ENCODE measurements at places on chromosomes 7 and 10.

- no peak for DNase-seq
These were observed 10.3 kb downstream of the FLNC start for GRCh38 chr7:128840326-128841170.

DNA sequence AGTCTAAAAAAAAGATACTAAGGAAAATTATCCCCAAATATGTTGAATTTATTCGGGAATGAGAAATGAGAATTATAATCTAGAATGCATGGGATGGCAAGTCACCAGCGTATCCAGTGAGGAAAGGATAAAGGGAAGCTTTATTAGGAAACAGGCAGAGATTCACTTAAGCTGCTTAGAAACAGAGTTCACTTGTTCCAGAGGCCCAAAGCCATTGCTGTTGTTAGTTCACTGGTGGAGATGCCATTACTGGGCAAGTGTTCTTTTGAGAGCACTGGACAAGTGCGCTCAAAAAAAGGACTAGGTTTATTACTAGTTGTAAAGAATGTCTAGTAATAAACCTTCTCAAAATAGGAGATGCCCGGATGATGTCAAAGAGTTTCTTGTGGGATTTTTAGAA is 51.2 kb downstream of the MICU1 start:
- DNase-seq: no peak

GRCh38 chr7:30930621-30931020 is 19.0 kb downstream of the AQP1 start:
- no peak for DNase-seq

DNA sequence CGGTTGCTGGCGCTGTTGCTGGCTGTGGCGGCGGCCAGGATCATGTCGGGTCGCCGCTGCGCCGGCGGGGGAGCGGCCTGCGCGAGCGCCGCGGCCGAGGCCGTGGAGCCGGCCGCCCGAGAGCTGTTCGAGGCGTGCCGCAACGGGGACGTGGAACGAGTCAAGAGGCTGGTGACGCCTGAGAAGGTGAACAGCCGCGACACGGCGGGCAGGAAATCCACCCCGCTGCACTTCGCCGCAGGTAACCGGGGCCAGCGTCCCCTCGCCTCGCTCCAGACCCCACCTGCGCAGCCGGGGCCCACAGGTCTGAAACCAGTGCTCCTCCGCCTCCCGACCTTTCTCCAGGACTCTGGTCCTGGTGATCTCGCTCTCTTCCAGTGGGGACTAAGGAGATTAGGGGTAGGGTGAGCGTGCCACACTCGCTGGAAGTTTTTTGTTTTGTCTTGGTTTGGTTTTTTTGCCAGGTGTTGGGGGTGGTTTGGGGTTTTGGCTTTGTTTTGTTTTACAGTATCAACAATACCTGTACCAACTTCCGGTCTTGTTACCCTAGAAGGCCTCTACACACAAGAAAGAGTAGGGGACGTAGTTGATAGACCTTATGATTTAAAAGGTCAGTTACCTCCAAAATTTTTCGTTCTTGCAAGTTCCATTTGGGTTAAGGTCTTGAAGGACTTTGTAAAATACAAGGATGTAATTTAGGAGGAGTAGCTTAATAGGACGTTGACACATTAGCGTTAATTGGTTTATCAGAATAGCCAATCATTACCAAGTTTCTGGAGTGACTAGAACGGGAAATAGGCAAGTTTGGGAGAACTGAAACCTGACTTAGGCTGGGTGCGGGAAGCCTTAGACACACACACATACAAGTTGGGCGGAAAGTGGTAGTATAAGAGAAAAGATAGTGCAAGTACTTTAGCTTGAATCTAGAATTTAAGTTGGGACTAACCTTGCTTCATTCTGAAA is 704 bp downstream of the TNKS2 start:
- peak; percentile 60 for DNase-seq

GRCh38 chr7:152865011-152865410 is 105.5 kb downstream of the ACTR3B start:
- DNase-seq: no peak

- DNase-seq: no peak
These were observed 52.8 kb upstream of the NFE2L3 start for GRCh38 chr7:26099236-26099635.

GRCh38 chr10:113985297-113985844 is 58.3 kb upstream of the ADRB1 start:
- no peak for DNase-seq

- no peak for DNase-seq
These were observed 34.1 kb upstream of the NPFFR1 start for GRCh38 chr10:70317943-70318318.

GRCh38 chr7:43353902-43354301 is 229.0 kb upstream of the STK17A start:
- DNase-seq: no peak

- no peak for DNase-seq
These were observed 6.6 kb downstream of the SYNPO2L start for GRCh38 chr10:73648975-73649829.

DNA sequence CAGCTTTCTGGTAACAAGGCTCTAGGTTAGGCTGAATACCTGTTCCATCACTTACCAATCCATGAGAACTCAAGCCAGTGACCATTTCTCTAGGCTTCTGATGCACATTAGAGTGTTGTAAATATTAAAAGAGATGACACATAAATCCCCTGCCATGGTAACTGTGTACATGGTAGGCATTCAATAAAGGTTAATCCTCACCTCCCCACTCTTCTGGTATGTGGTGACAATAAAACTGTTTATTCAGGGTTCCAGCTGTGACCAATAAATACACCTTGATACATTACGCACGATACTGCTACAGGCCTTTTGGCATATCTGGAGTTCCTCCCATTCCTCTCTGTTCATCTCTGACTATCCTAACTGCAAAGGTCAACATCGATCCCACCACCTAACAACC is 171.9 kb downstream of the SRPK2 start:
- no peak for DNase-seq

- DNase-seq: no peak
These were observed 165.8 kb upstream of the DGKB start for GRCh38 chr7:15068324-15068723.

- DNase-seq: no peak
These were observed 125.8 kb downstream of the TPST1 start for GRCh38 chr7:66330961-66331360.

DNA sequence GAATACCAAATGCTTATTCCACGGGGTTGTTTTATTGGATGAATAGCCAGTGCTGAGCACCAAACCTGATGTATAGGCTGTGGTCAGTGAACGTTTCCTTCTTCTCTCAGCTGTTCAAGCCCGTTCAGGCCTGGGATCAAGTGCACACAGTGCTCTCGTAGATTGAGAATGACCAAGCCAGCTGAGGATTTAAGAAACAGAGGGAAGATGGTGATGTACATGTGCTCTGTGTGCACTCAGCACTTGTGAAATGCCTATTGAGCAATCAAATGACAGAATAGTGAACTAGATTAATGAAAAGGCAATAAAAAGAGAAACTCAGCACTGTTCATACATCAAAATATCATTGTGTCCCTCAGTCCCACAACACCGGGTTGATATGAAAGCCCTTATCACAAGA is 302.5 kb downstream of the BMPER start:
- no peak for DNase-seq

DNA sequence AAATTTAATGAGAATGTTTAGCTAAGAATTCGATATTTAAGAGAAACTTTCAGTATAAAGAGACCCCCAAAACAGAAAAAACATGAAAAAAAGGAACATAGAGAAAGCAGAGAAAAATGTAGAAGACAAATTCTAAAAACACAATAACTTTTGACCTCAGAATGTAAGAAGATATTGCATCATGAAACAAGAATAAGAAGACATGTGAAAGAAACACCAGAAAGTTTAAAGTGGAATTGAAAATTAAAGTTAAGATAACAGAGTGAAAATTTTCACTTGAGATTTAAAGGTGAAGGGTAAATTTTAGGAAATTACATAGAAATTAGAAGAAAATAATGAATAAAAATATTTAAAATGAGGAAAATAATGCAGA is 78.2 kb upstream of the FAM3C start:
- no peak for DNase-seq

GRCh38 chr10:6177880-6178281 is 24.9 kb upstream of the PFKFB3 start:
- DNase-seq: no peak

DNA sequence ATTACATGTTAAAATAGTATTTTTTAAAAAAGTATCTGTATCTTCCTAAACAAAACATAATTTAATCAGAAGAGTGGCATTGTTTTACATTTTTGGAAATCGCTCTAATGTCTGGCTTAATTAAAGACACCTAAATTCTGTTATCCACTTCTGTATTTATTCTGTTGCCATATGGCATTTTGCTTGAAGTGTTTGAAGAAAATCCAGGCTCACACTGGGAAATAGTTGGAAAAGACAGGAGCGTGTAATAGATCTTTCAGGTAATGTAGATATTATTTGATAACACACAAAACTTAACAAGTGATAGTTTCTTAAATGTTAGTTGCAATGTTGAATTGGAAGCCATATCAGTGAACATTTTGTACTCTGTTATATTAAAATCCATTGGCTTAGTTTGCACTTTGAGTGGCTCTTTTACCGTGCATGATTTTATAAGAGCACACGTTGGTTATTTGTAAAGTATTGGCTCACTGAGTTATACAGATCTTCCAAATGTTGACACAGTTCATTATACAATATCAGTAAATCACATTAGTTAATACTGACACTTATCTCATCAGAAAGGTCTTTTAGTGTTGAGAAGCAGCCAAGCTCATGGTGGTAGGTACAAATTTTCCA is 128.4 kb upstream of the NPVF start:
- peak; percentile 57 for DNase-seq

DNA sequence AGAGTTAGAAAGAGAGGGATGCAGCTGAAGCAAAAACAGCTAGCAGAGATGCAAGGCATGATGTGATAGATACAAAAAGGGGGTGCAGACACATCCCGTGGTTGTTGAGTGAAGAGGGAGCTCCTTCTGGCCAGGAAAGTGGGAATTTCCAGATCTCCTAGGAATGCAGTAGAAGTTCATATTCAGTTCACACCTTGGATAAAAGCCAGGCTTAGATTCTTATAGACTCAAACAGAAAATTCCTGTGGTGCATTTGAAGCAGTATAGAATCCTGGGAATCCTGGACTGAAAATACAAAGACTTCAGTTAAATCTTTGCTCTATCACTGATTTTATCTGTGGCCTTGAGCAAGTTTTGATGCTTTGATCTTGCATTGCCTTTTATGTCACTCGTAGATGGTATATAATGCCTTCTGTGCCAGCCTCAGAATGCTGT is 33.9 kb downstream of the SGPL1 start:
- no peak for DNase-seq

DNA sequence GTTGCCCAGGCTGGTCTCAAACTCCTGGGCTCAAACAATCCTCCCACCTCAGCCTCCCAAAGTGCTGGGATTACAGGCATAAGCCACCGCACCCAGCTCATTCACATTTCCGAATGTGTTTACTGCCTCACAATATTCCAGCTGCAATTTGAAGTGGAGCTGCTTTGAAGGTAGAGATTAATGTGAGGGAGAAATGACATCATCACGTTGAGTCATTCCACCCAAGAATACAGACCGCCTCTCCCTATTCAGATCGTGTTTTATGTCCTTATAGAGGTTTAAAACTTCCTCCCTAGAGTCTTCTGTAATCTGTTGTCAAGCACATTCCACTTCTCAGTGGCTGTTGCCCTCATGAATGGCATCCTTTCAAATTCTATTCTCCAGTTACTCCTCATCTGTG is 100.4 kb upstream of the PDGFA start:
- DNase-seq: no peak

GRCh38 chr7:73451780-73452398 is 18.3 kb downstream of the FZD9 start:
- peak; percentile 76 for DNase-seq

DNA sequence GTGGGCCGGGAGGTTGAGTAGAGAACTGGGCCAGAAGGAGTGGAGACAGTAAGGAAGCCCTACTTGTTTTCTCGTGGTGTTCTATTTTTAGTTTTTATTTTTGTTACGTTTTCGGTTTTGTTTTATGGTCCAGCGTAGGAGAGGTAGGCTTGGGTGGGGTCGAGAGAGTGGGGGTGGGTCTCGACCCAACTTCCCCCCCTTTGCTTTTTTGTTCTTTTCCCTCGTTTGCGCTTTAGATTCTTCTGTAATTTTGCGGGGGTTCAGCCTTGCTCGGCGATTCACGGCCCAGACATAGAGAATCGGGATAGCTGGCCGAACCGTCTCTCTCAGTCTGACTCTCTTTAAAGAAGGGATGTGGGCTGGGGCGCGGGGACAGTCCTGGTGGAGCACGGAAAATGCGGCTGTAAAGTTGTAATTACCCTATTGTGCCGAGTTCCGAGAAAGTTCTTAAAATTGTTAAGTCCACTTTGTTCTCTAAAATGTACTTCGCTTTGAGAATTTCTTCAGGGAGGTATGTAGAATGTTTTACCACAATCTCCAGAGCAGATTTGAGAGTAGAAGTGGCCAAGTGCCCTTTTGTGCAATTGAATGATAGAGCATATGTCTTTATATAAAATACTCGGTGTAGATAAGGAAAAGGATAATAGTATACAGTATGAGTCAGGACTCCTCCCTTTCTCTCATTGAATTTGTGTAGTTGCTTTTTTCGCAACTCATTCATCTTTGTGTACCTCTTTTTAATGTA is 816 bp downstream of the DMTF1 start:
- peak; percentile 49 for DNase-seq

DNA sequence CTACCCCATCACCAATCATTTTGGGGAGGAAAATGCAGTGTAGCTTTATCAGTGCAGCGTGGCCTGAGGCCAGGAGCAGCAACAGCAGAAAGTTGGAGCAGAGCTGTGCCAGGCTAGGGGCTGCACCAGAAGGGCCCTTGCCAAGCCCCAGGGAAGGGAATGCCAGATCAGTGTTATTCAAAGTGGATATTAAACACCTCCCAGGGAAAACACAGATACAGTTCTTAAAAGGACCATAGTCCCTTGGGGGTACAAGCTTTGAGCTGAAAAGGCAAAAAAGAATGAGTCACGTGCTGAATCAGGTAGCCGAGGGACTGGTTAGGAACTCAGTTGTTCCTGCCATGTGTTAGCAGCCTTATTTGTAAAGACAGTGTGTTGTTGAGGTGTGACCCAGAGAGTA is 54.0 kb downstream of the GSDME start:
- no peak for DNase-seq

DNA sequence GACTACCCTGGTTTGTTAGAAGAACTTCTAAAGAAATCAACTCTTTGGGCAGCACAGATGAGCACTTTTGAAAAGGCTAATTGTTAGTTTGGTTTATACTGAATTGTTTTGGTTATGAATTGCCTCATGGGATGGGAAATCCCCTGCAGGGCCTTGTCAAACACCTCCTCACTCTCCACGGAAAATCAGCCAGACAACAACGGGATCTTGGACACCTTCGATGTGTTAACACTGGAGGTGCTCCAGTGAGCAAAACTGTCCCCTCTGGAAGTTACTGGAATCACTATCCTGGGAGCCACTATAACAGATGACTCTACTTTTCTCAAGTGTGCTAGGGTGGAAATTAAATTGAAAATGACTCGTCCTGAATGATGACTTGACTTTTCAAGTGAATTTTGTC is 38.7 kb downstream of the CDK6 start:
- no peak for DNase-seq

DNA sequence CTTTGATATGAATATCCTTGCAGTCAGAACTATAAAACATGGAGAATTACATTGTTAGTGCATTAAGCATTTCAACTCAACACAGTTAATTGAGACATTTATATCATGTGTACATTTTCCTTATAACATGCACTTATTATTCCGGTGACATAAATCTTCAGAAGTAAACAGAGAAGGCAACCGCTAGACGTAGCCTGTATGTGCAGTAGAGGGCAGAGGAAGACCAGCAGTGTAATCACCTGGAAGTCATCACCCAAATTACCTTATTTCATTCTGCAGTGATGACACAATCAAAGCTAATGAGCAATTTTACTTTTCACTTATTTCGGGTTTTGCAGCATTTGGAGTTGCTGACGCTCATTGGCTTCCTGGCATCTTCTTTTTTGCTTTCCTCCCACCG is 394.6 kb downstream of the SDK1 start:
- no peak for DNase-seq

GRCh38 chr10:124168581-124168980 is 75.2 kb upstream of the CHST15 start:
- no peak for DNase-seq

All from cerebellar cortex (tissue), 1 donor.